ENCODE measurements at places on chromosomes 1 and 21. TPM values are rescaled to one million over a fixed set of nuclear protein-coding genes. Genes with fewer than 3 reads are reported as not detected.

The GSTM1 gene
- total RNA-seq = 9.4 TPM

The ROR1 gene
- total RNA-seq = 12.0 TPM

The CYYR1 gene
- 15.9 TPM for total RNA-seq

GRCh38 chr21:26365849-26366248 lies 195.3 kb upstream of the APP start:
- H3K4me1 ChIP-seq = no peaks in the 10 kb centered on the region
- no peak overlapping the region for H3K27ac ChIP-seq
- no peak overlapping the region for H3K4me3 ChIP-seq
- H3K27me3 ChIP-seq = no peaks in the 10 kb centered on the region

DNA sequence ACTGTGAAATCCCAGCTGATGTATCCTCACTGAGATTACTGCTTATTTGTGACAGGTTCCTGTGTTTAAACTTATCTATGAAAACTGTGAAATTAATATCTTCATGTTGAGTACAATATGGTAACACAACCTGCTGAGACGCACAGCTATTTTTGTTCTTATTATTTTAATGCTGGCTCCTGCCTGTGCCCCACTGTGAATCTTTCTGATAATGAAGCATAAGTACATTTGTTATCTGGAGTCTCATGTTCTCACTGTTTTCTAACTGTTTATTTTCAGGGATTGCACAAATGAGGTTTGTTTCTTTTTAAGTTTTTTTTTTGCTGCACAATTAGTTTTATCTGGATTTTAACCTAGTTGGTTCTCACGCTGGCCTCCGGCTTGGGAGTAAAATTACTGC lies 39.9 kb upstream of the IFNAR2 start:
- no peaks in the 10 kb centered on the region for H3K36me3 ChIP-seq
- H3K27me3 ChIP-seq = peaks cover 18% of the 10 kb centered on the region
- no peak for DNase-seq
- H3K27ac ChIP-seq = no peak overlapping the region

DNA sequence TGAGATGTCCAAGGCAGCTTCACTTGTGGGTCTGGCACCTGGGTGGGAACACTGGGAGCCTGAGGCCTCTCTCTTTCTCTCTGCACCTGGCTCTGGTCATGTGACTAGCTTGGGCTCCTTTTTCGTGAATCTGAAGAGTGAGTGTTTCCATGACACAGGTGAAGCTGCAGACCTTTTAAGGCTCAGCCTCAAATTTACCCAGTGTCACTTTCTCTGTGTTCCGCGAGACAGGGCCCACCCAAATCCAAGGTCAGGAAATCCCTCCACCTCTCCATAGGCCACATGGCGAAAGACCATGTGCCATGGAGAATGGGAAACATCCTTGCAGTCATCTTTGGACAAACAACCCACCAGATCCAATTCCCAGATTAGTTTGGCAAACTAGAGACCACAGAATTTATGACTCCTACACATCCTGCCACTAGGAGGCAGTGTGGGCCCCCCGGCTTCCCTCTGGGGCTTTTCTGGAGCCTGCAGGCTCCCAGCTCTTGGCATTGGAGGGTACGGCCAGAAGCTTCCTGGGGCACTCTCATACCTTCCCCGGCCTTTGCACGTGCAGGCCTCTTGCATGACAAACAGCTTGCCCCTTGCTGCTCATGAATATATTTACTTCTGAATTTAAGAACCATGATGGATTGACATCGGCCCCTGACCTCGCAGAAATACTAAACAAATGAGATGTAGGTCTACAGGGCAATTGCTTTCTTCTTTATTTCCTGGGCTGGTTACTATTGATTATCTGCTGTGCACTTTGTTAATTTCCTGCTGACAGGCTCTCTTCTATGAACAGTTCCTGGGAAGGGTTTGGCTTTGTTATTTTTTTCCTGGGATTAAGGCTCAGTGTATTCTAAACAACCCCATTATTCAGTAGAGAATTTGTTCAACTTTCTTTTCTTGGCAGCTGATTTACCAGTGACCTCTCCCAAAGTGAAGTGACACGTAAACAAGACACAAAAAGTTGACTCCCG lies 180.7 kb downstream of the KAZN start:
- no peak overlapping the region for H3K27ac ChIP-seq
- no peaks in the 10 kb centered on the region for H3K36me3 ChIP-seq
- no peak overlapping the region for H3K4me3 ChIP-seq
- DNase-seq = no peak
- H3K4me1 ChIP-seq = no peaks in the 10 kb centered on the region
